ENCODE measurements at places on chromosomes 2 and 18. TPM values are rescaled to one million over a fixed set of nuclear protein-coding genes. Genes with fewer than 3 reads are reported as not detected.

DNA sequence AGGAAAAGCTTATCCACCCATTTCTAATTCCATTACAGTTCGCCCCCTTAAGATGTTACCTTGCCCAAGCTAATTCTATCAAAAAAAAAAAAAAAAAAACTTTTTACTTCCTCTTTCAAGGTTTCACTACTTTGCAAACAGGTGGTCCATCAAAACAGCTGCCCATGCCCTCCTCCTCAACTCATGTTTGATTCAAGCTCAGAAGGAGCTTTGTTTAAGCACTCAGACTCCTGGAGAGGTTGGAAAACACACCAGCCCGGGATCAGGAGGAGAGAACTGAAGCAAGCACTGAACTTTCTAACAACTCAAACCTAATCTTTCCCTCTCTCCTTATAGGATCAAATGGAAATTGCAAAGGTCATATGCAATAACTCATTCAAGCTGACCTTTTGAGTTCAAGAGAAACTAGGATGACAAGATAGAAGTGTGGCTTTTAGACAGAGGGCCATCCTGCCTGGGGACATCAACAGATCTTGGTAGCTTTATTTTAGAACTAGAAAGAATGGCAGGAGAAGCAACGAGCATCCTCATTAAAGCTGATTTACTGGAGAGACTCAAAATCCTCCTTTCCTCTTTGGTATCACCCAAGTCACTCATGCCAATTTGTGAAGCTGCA lies 28.3 kb upstream of the FZD7 start:
- DNase-seq, result no peak

GRCh38 chr18:21762181-21762772 lies 21.7 kb downstream of the MIB1 start:
- no peak for DNase-seq

GRCh38 chr2:65727381-65727780 lies 295.0 kb upstream of the SPRED2 start:
- no peak for DNase-seq

DNA sequence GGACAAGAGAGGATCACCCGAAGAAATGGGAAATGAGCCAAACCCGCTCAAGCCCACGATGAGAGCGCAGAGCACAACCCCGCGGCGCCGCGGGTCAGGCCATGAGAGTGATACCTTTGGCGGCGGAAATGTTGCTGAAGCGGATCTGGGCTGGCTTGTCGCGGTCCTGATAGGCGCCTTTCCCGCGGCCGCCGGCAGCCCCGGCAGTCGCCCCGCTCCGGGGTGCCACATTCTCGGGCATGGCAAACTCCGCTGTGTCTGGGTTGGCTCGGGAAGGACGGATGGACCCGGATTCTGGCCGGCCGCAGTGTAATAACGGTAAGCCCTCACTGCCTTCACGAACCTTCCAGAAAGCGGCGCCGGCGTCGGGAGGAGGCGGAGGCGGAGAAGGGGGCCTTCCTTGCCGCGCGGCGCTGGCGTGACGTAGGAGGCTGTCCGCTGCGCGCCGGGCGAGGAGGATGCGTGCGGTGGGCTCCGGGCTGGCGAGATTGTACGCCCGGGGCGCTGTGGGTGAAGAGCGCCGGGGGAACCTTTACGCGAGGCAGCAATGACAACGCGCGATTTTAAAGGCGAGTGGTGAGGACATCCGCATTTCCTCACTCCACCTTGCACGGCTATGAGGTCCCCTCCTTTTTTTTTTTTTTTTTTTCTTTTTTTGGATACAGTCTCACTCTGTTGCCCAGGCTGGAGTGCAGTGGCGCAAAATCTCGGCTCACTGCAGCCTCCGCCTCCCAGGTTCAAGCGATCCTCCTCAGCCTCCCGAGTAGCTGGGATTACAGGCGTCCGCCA lies at the start of gene CCT4:
Gene CCT4 (minus strand): TSS at position 390 of the 789 bp plus-strand sequence. CDS start 149 bp downstream, at position 241.
- peak; percentile 49 for DNase-seq

DNA sequence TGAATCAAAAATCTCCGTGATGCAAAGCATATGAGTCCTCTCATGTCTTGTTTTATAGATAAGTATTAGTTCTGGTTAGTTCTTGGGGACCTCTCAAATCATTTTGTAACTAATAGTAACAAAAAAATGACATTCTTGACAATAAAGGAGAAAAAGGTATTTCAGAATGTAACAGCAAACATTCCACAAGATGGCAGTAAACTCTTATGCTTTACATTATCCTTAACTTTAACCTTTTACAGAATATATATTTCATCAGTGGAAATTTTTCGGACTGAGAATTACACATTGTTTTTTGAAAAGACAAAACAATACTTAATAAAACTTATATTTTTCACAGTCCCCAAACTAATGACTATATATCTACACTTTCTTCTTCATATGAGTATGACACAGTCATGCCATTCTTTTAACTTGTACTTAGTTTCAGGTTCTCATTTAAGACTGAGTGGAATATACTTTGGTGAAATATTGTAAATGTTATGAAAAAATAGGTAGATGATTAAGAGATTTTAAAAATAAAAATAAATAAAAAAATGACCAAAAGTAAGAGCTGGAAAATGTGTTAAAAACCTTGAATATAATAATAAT lies 142.9 kb upstream of the NXPH2 start:
- no peak for DNase-seq

DNA sequence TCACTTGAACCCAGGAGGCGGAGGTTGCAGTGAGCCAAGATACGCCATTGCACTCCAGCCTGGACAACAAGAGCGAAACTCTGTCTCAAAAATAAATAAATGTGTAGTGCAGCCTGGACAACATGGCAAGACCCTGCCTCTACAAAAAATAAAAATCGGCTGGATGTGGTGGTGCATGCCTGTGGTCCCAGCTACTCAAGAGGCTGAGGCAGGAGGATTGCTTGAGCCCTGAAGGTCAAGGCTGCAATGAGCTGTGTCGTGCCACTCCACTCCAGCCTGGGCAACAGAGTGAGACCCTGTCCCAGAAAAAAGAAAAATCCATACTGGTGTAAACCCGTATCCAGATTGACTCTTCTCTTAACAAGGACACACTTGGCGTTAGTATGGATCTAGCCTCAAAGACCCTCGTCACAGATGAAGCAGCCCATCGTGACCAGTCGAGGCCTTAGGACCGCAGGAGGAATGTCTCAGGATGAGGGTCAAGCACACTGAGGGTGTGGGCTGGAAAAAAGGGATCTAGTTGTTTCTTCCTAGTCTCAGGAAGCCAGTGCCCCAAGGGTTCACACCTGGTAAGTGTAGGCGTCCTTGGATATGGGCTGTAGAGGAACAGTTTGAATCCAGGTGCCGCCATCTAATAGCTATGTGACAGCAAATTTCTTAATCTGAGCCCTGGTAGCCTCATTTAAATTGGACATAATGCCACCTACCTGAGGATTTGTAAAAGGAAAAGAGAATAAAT lies 4.0 kb upstream of the GPBAR1 start:
- DNase-seq, result no peak

Gene SRD5A2
- not detected for total RNA-seq

Gene DRC1
- total RNA-seq, result not detected

Gene CCDC74A
- total RNA-seq, result 13.9 TPM

Gene VIT
- 23.9 TPM for total RNA-seq
